ENCODE measurements at places on chromosomes 2 and 18.

- no peak for DNase-seq
Measured at GRCh38 chr18:58212274-58212673, 168.2 kb downstream of the NEDD4L start.

DNA sequence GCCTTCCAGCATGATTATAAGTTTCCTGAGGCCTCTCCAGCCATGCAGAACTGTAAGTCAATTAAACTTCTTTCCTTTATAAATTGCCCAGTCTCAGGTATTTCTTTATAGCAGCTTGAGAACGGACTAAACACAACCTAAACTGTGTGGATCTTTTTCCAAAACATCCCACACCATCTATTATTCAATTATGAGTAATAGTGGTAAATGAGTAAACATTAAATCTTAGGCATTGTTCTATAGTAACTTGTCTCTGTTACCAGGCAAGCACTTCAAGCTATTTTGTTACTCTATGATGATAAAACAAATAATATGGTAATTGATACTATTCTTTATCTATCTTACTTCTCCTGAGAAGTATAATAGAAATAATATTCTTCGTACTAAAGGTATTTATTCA lies 536.9 kb upstream of the CHAC2 start:
- DNase-seq, result no peak

- DNase-seq, result no peak
Measured at GRCh38 chr2:123073956-123074355, 951.1 kb upstream of the CNTNAP5 start.

GRCh38 chr2:100142393-100142792 lies at the start of gene AFF3:
TSS of gene AFF3 (minus strand) at chr2:100142590. CDS start at chr2:100104454, 38,136 bp downstream.
- DNase-seq, result peak; percentile 45

DNA sequence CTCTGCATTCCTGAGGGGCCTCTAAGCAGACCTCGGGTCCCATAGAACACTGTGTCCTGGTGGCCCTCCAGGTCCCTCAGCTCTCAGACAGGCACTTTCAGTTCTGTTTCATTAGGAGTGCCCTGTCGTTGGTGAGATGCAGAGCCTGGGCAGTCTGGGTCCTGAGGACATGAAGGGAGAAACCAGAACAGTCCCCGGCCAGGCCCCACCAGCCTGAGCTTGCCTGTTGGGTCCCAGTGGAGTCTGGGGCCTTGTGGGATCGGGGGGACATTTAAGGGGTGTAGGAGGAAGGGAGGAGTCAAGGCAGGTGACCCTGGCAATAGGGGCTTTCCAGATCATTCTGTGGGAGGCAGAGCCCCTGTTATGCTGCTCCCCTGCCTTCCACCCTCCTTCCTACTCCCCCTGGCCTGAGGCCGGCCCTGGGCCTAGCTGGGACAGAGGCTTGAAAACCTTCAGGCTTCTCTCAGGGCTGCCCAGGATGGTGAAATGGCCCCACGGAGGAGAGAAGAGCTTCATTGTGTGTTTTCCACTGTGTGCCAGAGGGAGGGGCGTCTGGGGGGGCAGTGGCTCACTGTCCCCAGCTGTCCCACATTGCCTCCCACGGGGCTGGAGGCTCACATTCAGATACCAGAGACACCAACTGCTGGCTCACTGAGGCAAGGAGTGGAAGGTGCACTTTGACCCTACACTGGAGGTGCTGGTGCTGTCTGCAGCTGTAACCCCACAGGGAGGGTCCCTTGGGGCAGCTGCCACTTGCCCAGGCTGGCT lies 26.6 kb upstream of the CATIP start:
- DNase-seq, result no peak

DNA sequence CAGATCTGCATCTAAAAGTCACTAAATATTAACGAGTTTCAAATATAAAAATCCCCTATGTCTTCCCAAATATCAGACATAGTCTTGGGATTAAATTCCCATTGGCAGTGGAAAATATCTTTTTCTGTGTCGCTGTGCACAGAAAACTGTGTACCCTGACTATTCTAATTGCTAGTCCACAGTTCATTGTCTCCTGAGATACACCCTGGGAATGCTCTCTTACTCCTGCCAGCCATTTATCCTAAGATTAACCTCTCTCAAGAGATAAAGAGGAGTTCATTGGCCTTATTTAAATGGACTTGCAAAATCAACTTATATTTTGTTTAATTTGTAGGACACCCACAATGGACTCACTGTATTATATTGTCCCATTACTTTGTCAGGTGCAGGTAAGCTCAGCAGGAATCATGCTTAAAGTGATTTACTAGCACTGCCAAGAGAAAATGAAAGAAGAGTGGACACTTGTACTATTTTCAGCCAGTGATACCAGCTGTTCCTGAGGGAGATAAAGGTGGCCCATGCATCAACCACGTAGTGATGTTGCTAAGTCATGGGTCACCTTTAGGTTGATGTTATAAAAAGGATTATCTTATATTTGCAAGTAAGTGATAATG lies 553.8 kb downstream of the PIK3C3 start:
- DNase-seq, result no peak

DNA sequence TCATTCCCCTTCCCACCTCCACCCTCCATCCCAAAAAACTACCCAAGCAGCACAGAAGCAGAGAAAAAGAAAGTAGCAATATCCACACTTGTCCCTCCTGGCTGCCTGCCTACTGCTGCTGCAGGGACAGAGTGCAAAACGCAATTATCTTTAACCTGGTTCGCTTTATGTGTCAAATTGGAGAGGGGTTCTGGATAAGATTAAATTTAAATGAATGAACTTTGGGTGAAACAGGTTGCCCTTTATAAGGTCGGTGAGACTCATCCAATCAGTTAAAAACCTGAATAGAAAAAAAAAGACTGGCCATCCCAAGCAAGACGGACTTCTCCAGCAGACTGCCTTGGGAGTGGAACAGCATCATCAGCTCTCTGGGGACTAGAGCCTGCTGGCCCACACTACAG lies 62.6 kb downstream of the ANKRD44 start:
- no peak for DNase-seq

DNA sequence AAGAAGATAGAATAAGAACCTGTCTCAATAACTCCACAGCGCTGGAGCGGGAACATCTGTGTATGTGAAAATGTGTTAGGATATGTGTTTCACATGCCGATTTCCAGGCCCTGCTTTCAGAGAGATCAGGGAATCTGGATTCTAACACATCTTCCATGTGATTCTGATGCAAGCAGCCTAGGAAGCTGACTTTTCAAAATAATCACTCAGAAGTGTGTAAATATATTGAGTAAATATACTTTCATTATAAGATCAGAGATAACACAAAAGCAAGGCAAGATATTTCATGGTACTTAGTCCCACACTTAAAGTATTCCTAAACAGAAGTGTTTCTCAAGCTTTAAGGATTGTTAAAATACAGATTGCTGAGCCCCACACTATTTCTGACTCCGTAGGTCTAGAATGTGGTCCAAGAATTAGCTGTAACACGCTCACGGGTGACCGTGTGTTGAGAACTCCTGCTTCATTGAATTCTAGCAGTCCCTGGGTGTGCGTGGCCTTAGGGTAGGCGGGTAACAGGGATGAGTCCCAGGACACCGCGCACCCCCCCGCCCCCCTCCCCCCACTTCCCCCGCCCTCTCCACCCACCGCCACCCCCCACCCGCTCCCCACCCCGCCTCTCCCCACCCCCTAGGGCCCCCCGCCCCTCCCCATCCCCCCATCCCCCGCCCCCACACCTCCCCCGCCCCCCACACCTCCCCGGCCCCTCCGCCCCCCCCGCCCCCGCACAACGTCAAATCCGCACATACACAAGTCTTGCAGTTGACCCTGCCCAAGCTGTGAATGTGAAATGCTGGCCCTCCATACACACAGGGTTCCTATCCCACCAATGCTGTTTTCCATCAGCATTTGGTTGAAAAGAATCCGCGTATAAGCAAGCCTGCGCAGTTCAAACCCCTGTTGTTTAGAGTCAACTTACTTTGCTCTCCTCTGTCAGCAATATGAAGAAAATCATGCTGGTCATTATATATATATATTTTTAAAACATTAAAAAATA lies 94.2 kb upstream of the SLC39A10 start:
- DNase-seq, result no peak

DNA sequence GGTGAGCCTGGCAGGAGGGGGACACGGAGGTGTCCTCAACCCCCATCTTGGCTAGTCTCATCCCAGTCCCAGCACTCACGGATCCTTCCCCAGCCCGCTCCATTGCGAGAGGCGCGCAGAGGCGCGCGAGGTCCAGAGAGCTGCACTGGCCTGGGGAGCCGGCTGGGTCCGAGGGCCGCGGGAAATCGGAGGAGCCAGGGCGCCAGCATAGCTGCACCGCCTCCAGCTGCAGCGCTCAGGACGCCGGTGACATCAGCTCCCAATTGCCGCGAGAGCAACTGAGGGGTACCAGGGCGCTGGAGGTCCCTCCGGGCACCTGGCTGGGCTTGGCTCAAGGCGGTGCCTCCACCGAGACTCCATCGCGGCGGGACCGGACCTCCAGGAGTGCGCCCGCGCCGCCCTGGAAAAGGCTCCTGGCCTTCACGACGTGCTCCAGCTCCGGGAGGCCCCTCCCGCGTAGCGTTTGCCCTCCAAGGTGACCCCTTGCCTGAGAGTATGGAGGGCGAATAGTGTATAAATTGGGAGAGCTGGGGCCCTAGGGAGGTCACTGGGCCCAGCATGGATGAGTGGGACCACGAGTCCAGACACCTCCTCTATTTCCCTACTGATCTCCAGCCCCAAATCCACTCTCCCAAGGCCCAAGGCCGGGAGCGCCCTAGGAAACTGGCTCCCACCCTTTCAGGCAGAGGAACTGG lies 5.5 kb downstream of the RTKN start:
- no peak for DNase-seq

DNA sequence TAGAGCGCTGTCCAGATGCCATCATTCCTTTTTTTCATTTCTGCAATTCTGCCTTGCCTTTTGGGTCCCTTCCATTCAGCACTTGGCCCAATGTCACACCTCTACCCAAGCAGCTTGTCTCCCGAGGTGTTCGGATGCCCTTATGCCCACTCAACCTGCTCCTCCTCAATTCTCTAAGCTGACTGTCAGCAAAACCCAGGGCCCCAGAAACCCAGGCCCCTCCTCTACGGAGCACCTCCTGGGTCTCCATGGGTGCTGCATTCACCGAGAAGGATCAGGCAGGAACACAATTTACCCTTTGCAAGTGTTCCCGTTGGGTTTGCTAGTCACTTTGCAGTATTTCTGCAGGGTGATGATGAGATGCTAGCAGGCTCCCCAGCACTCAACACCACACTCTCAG lies 86.7 kb upstream of the RAB6C start:
- no peak for DNase-seq

- DNase-seq, result no peak
Measured at GRCh38 chr2:117537032-117537431, 277.5 kb upstream of the DDX18 start.

DNA sequence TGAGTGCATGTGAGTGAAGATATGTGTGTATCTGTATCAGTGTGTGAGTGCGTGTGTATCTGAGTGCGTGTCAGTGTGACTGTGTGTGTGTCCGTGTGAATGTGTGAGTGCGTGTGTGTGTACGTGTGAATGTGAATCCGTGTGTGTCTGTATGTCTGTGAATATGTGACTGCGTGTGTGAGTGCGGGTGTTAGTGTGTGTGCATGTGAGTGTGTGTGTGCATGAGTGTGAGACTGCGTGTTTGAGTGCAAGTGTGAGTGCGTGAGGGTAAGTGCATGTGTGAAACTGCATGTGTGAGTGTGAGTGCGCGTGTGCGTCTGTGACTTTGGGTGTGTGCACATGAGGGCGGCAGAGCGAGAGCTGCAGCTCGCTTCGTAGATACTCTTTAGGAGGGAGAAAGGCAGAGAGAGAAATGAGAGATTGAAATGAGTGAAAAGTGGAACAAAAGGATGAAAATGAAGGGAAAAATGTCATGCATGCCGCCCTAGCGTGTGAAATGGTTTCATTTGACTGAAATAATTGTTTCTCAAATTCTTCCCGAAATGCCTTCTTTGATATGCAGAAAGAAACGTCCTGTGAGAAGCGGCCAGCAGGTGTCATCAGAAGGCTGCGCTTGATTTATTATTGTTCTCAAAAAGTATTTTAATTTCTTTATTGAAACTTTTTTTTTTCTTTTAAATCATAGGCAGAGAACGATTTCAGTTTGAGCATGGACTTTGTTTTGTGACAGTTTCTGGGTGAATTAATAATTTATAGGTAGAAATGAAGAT lies 25.6 kb downstream of the ZNF407 start:
- DNase-seq, result no peak

GRCh38 chr18:76803413-76803812 lies 18.9 kb upstream of the ZNF236 start:
- DNase-seq, result no peak

- DNase-seq, result no peak
Measured at GRCh38 chr18:56326336-56327072, 311.9 kb downstream of the TXNL1 start.

DNA sequence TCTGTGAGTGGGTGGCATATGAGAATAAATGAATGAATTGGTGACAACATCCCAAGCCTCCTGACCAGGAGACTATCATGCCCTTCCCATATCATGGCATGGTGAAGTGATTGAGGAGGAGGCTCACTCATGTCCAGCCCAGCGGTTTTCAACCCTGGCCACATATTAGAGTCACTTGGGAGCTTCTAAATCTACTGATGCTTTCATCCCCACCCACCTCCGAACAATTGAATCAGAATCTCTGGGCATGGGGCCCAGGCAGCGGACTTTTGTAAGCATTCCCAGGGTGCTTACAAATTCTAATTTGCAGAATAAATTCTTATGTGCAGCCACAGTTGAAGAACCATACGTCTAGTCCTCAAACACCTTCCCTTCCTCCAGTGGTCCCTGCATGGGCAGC lies 81.7 kb upstream of the SEC11C start:
- DNase-seq, result no peak

DNA sequence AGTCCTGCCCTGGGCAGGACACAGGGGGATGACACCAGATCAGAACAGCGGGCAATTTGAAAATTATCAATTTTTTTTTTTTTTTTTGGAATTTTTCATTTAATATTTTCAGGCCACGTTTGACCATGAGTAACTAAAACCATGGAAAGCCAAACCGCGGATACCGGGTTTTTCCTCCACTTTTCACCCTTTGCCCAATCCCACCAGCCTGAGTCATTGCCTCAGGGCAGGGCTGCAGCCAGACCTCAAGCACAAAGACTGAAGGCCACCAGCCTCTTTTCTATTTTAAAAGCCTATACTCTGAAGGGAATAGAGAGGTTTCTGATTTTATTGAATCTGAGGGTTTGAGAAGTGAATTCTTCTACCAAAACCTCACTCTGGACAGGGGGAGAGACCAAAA lies 381.1 kb downstream of the IRS1 start:
- no peak for DNase-seq

DNA sequence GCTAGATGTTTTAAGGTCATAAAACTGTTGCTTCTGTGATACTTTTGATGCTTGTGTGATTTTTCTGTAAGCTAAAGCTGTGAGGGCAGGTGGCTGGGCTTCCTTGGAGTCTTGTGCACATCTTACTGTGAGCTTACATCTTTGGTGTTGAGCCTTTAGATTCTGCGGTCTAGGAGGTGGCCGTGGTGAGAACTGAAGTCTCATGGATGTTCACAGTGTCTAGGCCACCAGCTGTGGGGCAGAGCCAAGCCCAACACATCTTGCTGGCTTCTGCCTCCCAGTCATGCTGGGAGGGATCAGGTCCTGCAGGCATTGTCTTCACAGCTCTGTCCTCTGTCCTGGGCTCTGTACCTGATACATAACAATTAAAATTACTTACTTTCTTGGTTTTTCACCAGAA lies 219.7 kb upstream of the HS6ST1 start:
- no peak for DNase-seq

GRCh38 chr2:46804794-46805193 lies 110.8 kb downstream of the MCFD2 start:
- no peak for DNase-seq

GRCh38 chr2:15940661-15941480 lies 521 bp downstream of the MYCN start:
- DNase-seq, result no peak

- DNase-seq, result no peak
Measured at GRCh38 chr2:63023444-63023843, 27.2 kb upstream of the OTX1 start.

- no peak for DNase-seq
Measured at GRCh38 chr2:206164261-206164862, 4.7 kb downstream of the EEF1B2 start.

All from stimulated activated CD4-positive, alpha-beta T cell treated with anti-CD3 and anti-CD28 coated beads, Interleukin-12 subunit alpha, Interleukin-12 subunit beta, amount 100 ng/mL, for 48 hours (primary cell).